ENCODE measurements at places on chromosomes 2 and 18.

DNA sequence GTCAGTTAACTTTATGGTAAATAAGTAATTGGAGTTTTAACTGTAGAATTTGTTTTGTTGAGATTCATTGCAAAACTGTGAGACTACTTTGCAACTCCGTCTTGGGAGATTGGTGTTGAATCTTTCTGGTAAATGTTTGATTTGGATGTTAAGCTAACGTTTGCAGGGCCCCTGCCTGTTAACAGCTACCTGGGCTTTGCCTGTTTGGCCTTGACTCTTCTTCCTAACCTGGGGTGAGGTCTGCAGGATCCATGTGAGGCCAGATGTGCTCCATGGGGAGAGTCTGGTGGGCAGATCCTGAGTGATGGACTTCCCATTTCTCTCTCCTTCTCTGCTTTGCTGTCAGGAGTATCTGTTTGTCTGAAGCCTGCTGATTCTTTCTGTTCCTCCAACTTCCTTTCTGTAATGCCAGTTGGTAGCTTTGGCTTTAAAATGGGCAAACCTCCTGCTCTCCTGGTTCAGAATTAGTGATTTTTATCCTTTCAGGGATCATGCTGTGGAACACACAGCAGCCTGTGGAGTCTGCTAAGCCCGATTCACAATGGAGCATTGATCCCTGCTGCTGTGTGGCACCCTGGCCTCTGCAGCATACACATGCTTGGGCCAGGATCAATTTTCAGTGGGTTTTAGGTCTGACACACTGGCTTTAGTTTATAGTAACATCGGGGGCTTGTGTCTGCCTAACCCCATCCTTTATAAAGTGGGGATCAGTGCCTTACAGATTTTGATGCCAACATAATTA lies 36.3 kb downstream of the PTPRM start:
- DNase-seq, result no peak

GRCh38 chr18:56389190-56389589 lies 249.2 kb downstream of the TXNL1 start:
- DNase-seq, result no peak

- no peak for DNase-seq
Measured at GRCh38 chr2:160460333-160460731, 33.3 kb downstream of the RBMS1 start.

GRCh38 chr2:117967977-117968718 lies 45.7 kb downstream of the CCDC93 start:
- no peak for DNase-seq

GRCh38 chr2:188984065-188984491 lies 9.9 kb downstream of the COL3A1 start:
- DNase-seq, result no peak

GRCh38 chr2:191773136-191773535 lies 73.8 kb downstream of the CAVIN2 start:
- DNase-seq, result no peak

DNA sequence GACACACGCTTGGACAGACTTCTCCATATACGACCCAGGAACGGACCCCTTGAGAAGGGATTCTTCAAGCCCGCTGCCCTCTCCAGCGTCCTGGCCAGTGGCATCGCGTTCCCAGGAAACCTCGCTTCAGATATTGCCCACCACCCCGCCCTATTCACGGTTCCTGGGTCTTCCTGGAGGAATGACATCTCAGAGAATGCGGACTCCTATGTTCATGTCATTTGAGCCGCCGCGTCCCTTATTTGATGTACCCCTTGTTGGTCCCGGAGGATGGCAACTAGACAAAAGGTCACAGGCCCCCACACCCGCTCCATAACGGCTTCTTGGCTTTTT lies 588 bp upstream of the CCDC93 start:
- no peak for DNase-seq

- DNase-seq, result no peak
Measured at GRCh38 chr18:36578871-36579710, 249.7 kb downstream of the TPGS2 start.

- DNase-seq, result no peak
Measured at GRCh38 chr2:205060269-205060668, 515.0 kb downstream of the PARD3B start.

- no peak for DNase-seq
Measured at GRCh38 chr2:234249873-234250272, 199.4 kb downstream of the SPP2 start.

GRCh38 chr2:193935114-193935513 lies 1721.9 kb upstream of the SLC39A10 start:
- no peak for DNase-seq

DNA sequence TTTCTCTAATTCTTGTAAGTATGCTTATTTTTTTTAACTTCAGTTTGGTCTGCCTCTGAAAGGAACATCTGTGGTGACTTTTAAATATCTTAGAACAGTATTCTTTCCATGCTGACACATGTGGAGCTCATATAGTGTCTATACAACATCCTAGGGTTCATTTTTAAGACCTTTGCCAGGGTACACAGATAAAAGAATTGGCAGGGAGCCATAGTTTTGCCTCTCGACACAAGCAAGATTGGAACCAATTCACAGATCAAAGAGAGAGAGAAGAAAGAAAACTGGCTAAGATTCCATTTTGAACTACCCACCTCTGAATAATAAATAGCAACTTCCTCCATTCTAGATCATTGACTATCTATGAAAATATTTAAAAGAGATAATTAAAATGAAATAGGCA lies 142.7 kb upstream of the ST6GAL2 start:
- no peak for DNase-seq

DNA sequence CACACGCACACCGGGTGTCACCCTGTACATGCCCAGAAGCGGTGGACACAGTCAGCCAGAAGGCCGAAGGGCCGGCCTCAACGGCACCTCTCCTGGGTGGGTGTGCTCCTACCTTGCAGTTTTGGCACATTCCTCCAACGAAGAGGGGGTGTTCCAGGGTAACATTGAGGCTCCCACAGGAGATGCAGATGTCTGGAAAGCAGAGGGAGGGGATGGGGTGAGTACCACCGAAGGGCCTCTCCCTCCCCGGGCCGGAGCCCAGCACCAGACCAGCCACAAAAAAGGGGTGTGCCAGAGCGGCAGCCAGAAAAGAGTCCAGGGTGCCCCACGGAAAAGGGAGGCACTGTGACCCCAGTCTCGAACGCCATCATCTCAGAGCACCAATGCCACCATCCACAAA lies 76.8 kb upstream of the POMC start:
- no peak for DNase-seq

GRCh38 chr18:10130606-10131005 lies 216.8 kb downstream of the VAPA start:
- no peak for DNase-seq

- DNase-seq, result no peak
Measured at GRCh38 chr18:58721566-58722239, 50.4 kb downstream of the MALT1 start.

DNA sequence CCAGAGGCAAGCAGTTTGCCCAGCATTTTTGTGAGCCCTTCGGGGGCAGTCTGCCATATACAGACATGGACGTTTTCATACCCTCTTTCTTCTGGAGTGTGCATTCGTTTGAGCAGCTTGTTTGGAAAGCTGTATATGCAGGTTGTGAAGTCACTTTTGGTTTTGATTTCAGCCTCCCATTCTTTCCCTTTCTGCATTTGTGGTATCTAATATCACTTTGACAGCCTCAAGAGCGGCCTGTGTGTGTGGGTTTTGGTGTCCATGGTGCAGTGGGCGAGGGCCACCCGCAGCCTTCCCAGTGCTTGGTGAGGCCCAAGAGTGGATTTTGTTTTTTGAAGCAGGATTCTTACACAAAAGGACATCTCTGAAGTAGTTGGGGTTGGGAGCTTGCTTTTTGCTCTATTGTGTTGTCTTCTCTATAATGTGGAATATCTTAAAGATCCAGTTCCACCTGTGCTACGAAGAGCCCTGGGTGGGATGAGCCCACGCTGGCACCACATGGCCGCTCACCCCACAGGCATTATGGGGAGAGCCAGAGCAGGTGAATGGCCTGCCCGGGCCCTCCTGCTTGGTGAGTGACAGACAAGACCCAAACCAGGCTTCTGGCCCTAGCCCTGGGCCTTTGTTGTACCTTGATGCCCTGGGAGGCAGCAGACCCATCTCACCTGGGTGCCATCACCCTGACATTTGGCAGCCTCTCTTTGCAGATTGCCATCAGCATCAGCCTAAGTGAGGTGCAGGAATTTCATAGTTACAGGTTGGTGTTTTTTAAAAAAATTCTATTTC lies 29.5 kb downstream of the INPP4A start:
- DNase-seq, result no peak

- no peak for DNase-seq
Measured at GRCh38 chr2:44789971-44790721, 151.4 kb upstream of the SIX3 start.

GRCh38 chr2:29361231-29361630 lies 246.0 kb downstream of the CLIP4 start:
- DNase-seq, result no peak

DNA sequence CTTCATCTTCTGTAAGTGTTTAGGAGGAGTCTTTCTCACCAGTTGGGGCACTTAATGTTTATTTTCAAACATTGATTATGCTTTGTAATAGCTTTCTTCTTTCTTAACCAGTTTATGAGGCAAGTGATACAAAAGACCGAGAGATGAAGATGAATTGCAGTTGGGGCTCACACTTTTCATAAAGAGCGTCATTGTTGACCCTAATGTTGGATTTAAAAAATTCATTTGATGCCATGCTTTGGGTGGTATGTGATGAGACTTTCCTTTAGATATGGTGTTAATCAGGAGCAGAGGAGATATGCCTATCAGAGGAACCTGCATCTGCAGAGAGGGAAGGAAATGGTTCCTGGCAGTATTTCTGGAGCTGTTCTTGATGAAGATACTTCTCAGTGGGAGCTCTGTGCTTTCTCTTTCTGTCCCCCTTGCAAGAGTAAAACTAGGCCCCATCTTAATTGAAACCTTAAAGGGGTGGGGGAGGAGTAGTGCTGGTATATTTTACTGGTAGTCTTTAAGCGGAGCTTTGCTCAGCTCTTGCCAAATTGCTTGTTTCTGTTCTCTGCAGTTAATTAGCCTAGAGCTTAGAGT lies 2.3 kb downstream of the EML4 start:
- no peak for DNase-seq

DNA sequence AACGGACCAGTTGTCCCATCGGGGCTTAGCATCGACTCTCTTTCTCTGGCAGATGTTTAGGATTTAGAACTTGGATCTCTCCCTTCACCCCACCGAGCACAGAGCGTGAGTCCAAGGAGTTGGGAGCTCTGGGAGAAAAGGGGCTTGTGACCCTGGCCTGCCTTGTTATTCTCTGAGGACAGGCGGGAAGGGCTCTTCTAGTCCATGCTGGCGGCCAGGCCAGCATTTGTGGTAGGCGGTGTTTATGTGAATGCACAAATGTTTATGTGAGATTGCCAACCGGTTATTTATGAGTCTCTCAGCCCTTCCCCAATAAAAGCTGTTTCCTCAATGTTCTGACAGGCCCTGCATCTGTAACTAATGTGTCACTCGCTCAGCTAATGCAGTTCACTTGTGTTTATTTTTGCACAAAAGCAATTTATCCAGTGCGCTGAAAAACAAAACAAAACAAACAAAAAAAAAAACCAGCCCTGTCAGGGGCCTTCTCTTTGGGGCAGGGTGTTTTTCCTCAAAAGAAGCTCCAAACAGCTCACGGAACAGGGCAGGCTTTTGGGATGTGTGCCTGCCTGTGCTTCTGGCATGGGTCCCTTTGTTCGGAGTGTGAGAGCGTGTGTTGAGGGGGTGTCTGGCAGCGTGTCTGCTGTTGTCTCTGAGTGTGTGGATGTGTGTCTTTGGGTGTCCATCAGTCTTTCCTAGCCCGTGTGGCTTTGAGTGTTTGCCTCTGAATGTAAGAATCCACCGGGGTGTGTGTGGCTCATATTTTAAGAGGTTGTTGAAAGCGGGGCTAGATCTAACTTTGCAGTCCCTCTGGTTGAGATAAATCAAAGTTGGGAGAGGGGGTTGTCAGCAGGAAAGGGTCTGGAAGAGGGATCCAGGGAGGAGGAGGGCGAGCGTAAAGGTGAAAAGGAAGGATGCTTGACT lies 52.8 kb upstream of the HAAO start:
- no peak for DNase-seq

DNA sequence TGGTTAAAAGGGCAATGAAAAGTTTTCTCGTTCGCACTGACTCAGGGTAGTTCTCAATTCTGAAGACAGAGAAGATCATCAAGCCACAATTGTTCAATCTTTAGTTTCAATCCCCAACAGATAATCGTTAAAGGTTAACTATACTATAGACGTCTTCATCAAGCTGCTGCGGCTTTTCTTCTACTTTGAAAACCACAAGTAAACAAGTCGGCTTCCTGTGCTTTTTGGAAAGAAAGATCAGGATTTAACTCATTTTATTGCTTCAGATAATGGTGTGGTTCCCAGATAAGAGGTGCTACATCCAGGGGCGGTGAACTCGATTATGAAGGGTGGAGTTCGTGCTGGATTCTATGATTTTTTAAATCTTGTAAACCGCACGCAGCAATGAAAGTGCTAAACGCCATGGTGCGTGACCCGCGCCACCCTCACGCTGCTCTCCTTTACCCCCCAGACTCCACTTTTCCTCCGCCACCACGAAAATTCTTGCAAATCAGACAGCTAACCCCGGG lies 545 bp upstream of the CDCA7 start:
- peak; percentile 86 for DNase-seq

DNA sequence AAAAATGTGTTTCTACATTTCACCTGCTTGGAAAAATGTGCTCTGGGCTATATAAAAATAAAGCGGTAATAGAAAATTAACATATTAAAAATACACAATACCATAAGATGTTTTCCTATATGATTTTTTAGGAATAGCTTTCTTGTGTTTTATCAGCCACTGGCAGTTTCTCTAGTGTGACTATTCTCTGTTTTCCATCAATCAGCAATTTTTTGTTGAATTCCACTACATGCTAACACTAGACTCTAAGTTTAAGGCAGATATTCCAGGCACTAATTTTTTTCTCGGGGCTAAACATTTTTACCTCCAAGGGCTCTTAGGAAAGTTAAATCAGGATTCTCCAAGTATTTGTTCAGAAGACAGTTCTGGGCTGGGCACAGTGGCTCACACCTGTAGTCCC lies 140.5 kb downstream of the SPHKAP start:
- DNase-seq, result no peak

DNA sequence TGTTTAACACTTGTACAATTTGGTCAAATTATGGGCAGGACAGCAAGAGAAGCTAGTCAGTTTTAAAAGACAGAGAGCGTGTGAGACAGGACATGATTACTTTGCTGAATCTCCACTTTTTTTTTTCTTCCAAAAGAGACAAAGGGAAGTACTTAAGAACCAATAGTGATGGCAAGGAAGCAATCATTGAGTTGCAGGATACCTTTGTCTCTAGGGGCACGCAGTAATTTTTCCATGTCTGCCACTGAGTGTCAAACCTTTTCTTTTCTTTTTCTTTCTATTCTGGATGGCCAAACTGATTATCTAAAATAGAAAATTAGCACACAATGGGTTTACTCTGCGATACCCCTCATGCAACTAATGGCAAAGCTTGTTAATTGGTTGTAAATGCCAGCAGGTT lies 533.0 kb downstream of the PLCL1 start:
- no peak for DNase-seq

DNA sequence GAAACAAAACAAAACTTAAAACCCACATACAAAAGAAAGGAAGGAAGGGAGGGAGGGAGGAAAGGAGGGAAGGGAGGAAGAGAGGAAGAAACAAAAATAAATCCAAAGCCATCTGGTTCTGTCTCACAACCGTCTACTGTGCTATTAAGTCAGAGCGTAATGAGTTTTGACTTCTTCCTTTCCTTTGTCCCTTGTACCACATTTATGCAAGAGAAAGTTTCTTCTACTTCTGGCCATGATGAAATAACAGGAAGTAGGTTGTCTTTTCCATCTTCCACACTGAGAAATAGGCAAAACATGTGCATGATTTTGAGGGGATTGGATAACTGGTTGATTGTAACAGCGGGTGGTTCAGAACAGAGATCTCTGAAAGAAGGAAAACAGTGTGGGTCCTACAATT lies 121.4 kb downstream of the CTAGE1 start:
- DNase-seq, result no peak

- DNase-seq, result no peak
Measured at GRCh38 chr2:58376592-58376991, 135.5 kb upstream of the FANCL start.

Measured in T-helper 1 cell (primary cell).